ENCODE measurements at places on chromosomes 12 and 14. TPM values are rescaled to one million over a fixed set of nuclear protein-coding genes. Genes with fewer than 3 reads are reported as not detected.

SLC2A13 gene
- 2.2 TPM for total RNA-seq

GPR84 gene
- total RNA-seq: not detected

SLC25A21 gene
- total RNA-seq: 8.2 TPM

GRCh38 chr14:22177870-22178269 lies 411.2 kb downstream of the DAD1 start:
- no peak for DNase-seq

- DNase-seq: no peak
Measured at GRCh38 chr14:83379436-83379835, 1845.8 kb upstream of the SEL1L start.

DNA sequence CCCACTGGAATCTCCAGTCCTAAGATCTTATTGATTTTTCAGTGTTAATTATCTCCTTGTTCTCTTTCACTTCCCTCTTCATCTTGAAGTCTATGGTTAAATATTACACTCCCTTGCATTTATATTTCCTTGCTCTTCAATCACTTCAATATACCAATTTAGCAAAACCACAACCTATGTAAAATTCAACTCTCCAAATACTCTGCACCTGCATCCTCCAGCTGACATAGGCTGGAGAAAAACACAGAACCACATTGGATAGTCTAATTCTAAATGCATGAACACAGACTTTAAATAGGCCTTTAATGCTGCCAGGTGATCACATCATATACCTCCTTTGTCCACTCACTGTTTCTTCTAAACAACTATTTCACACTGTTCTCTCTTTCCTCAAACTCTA lies 253.8 kb upstream of the GARIN6 start:
- DNase-seq: no peak

- DNase-seq: no peak
Measured at GRCh38 chr12:77578466-77579220, 252.1 kb upstream of the NAV3 start.

DNA sequence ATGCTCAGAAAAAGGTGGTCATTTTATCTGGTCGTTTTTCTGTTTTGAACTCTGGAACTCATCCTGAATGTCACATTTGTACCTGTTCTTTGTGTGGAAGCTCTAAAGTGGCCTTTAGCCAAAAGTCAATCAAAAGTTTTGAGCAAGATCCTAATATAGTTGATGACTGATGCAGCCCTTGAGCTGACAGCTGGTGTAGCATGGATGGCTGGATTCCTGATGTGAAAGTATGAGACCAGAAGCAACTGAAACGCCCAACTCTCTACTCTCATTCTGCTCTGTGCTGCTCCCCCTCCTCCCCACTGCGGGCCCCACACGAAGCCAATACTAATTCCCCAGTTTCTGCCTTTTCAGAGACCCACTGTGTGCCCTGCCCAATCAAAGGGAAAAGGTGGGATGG lies 10.3 kb upstream of the MYH7 start:
- DNase-seq: no peak
